ENCODE measurements at places on chromosomes 3 and 15.
A peak's percentile ranks its signal among the peaks of the same experiment; 100 is the strongest.

GRCh38 chr3:171813897-171814460, 3.7 kb upstream of the PLD1 start:
- no peak for DNase-seq

DNA sequence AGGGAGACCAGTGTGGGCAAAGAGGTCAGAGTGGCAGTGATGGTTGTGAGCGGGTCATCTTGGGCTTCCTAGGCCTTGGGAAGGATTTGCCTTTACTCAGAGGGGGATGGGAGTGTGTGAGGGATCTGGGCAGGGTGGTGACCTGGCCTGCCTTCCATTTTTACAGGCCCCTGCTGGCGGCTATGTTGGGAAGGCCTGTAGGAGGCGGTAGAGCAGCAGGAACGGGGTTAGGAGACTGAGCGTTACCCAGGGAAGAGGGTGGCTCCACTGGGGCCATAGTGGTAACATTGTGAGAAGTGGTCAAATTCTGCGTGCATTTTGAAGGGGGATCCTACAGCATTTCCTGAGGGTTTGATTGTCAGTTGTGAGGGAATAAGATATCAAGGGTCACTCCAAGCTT, 307.3 kb upstream of the CTDSPL start:
- DNase-seq = no peak

- DNase-seq = peak; percentile 22
Measured at GRCh38 chr3:33063651-33064051, 33.3 kb downstream of the GLB1 start.

DNA sequence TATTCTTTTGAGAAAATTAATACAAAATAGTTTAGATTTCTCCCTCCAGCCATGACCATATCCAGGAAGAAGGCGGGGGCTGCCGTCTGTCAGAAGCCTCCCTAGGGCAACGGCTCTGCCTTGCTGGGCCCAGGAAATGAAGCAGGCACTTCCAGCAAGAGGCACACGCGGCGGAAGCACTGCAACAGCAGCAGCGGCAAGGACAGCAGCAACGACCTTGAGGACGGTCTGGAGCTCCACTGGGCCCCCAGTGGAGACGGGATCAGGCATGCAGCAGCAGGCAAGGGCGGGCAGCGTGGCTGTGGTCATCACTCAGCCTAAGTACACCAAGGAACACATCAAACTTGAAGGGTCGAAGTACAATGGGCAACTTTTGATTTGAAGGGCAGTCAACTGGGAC, 61.3 kb upstream of the EPHA6 start:
- no peak for DNase-seq

DNA sequence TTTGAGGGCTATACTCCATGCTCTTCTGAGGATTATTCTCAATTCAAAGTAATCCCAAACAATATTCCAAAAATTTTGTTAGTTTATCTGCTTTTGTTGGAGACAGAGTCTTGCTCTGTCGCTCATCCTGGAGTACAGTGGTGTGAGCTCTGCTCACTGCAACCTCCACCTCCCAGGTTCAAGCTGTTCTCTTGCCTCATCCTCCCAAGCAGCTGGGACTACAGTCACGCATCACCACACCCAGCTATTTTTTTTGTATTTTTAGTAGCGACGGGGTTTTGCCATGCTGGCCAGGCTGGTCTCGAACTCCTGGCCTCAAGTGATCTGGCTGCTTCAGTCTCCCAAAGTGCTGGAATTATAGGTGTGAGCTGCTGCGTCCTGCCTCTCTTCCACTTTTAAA, 39.1 kb downstream of the MEF2A start:
- no peak for DNase-seq

- no peak for DNase-seq
Measured at GRCh38 chr3:134437211-134437752, 48.5 kb downstream of the ANAPC13 start.

Data from left lobe of liver (tissue), 2 donors.